T-cell (primary cell): ENCODE measurements at places on chromosomes 1 and 21. TPM values are rescaled to one million over a fixed set of nuclear protein-coding genes. Genes with fewer than 3 reads are reported as not detected.

DNA sequence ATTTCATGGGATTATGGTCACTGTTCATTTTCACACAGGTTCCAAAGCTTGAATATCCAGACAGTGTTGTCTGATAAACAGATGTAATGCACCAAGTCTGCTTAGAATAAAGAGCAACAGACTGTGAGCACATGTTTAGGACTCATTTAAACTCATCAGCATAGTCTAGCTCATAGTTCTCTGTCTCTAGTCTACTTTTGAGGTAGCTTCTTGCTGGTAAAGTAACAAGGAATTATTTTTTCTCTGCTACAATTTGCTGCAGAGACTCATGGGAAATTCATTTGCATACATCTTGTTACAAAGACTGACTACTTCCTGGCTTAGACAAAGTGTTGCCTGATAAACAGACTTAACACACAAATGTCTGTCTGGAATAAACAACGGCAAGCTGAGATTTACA lies 187.2 kb downstream of the NFIA start:
- no peak for DNase-seq
- no peak overlapping the region for H3K27ac ChIP-seq
- H3K36me3 ChIP-seq, result no peaks in the 10 kb centered on the region
- H3K4me1 ChIP-seq, result no peaks in the 10 kb centered on the region

GRCh38 chr1:155166471-155167165 lies 6.5 kb downstream of the KRTCAP2 start:
- H3K4me3 ChIP-seq, result no peak overlapping the region
- no peak for DNase-seq
- H3K27me3 ChIP-seq, result no peaks in the 10 kb centered on the region
- H3K36me3 ChIP-seq, result peaks cover 21% of the 10 kb centered on the region
- no peak overlapping the region for H3K27ac ChIP-seq
- peaks cover 7% of the 10 kb centered on the region for H3K4me1 ChIP-seq

- H3K4me3 ChIP-seq, result no peak overlapping the region
- no peaks in the 10 kb centered on the region for H3K27me3 ChIP-seq
- no peak for DNase-seq
- no peak overlapping the region for H3K27ac ChIP-seq
These were observed 32.4 kb upstream of the BMP8A start for GRCh38 chr1:39458991-39459390.

DNA sequence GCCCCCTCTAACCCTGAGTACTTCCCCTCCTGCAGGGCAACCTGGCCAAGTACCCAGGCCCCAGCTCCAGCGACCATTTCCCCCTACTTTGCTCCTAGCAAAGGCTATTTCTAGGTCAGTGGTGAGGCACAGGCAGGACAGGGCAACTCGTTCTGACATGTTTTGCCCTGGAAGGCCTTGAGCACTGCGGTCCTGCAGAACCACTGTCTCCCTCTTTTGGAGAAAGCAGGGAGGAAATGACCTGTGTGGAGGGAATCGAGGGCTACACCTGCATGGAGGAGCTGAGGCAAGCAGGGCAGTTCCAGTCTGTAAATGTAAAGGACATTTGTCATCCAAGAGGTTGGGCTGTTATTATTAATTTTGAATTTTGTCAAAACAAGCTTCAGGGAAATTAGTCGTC lies 99.1 kb downstream of the PPIAL4G start:
- H3K27me3 ChIP-seq, result no peaks in the 10 kb centered on the region
- no peak overlapping the region for H3K4me3 ChIP-seq

DNA sequence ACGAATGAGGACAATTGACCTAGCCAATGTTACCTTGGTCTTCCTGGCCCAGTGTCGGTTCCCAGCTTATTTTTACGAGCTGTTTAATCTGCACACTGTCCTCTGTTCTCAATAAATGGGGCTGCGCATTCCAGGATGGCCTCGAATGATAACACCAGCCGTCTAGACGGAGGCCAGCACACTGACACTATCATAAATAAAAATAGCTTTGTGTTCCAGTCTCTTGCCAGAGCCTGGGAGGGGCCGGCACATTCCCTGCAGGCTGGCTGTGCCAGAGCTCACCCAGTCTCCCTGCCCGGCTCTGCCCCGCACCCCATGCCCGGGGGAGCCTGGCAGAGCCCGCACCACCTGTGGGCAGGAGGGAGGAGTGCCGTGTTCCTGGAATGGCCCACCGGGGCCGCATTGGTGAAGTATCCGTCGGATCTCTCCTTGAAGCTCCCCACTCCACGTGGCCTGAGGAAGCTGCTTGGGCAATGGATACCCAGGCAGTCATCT lies 92.1 kb downstream of the SPSB1 start:
- H3K36me3 ChIP-seq, result no peaks in the 10 kb centered on the region
- no peaks in the 10 kb centered on the region for H3K4me1 ChIP-seq
- H3K27me3 ChIP-seq, result peaks cover 33% of the 10 kb centered on the region
- H3K27ac ChIP-seq, result no peak overlapping the region
- no peak for DNase-seq
- no peak overlapping the region for H3K4me3 ChIP-seq

DNA sequence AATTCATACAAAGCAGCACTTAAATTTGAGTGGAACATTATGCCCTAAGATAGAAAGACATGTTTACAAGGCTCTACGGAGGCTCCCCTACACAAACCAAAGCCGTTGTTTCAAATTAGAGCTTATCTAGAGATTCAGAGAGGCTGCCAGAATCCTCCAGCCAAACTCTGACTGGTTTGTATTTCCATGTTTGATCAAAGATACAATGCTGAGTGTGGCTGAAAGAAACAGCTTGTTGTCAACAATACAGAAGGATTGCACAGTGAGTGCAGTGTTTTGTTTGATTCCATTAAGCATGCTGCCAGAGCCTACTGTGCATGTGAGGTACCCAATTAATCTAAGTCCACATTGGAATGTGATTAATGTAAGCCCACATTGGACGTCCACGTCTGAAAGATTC lies 402.7 kb downstream of the DISC1 start:
- H3K27me3 ChIP-seq, result no peaks in the 10 kb centered on the region
- H3K4me3 ChIP-seq, result no peak overlapping the region
- no peaks in the 10 kb centered on the region for H3K4me1 ChIP-seq
- no peaks in the 10 kb centered on the region for H3K36me3 ChIP-seq
- no peak for DNase-seq

- no peaks in the 10 kb centered on the region for H3K4me1 ChIP-seq
- no peak overlapping the region for H3K4me3 ChIP-seq
- no peak overlapping the region for H3K27ac ChIP-seq
- H3K36me3 ChIP-seq, result no peaks in the 10 kb centered on the region
These were observed 633.8 kb downstream of the NCAM2 start for GRCh38 chr21:21631961-21632360.

Gene DPT
- total RNA-seq, result not detected

Gene LYPD8
- not detected for total RNA-seq

Gene FCER1G
- 3.5 TPM for total RNA-seq

Gene C2CD4D
- total RNA-seq, result 1.1 TPM
